M059J (cell line): ENCODE measurements at places on chromosomes 3 and 15.

- no peak for DNase-seq
Observed at GRCh38 chr15:31296219-31296645, 30.4 kb upstream of the KLF13 start.

GRCh38 chr3:13282986-13283876 lies 136.9 kb downstream of the NUP210 start:
- no peak for DNase-seq

DNA sequence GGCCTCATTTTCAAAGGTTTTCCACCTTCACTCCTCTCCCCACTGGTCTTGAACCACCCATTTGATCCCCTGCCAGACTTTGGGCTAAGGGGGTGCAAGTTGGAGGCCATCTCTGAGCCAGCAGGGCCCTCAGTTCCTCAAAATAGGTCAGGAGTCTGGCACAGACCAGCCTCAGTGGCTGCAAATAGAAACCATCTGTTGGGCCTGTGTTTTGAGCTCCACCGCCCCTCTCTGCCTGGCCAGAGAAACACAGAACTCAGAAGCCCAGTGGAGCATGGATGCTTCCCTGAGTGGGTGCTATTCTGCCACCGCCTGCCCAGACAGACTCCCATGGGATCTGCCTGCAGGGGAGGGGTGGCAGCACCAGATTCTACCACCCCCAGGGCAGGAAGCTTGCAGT lies 56.3 kb downstream of the CORO2B start:
- no peak for DNase-seq

DNA sequence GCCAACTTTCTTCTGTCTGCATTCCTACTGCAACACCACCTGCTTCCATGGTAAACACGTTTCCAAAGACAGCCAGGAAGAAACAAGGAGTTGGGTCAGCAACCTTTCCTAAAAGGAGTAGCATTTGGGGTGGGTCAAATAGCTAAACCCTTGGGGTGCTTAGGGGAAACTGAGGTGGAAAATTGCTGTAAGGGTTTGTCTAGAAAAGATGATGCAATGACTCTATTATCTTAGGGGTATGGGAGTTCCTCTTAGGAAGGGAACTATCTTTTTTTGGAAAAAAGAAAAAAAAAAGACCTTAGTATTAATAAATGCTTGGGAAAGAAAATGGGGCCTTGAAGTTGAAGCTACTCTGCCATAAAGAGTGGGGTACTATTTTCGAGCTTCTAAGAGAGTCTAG lies 86.1 kb upstream of the POMGNT2 start:
- no peak for DNase-seq

DNA sequence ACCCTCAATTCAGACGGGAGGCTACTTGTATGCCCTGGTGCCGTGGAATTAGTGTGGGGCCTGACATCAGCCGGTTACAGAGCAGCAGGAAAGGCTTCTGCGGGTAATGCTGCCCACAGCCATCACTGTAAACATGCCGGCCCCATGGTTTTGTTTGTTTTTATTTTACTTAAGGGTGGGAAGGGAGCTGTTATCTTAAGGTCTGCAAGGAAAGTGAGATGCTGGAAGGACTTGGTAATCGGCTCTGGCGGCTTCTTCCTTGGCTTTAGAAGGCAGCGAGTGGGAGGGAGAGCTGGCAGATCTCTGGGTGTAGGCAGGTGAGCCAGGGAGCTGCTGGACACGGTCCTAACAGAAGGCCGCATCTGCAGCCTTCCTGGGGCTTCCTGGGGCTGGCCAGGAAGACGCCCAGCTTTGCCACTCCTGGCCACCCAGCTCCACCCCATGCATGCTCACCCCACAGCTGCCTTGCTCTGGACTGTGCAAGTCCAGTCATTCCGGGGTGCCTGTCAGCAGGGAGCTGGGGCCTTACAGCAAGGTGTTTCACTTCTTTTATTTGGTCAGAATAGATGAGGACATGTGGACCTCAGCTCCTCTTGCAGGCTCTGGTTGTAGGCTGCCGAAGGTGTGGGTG lies 54.1 kb upstream of the FURIN start:
- DNase-seq, result no peak

- no peak for DNase-seq
Observed at GRCh38 chr3:82939491-82940097, 1178.1 kb upstream of the GBE1 start.

DNA sequence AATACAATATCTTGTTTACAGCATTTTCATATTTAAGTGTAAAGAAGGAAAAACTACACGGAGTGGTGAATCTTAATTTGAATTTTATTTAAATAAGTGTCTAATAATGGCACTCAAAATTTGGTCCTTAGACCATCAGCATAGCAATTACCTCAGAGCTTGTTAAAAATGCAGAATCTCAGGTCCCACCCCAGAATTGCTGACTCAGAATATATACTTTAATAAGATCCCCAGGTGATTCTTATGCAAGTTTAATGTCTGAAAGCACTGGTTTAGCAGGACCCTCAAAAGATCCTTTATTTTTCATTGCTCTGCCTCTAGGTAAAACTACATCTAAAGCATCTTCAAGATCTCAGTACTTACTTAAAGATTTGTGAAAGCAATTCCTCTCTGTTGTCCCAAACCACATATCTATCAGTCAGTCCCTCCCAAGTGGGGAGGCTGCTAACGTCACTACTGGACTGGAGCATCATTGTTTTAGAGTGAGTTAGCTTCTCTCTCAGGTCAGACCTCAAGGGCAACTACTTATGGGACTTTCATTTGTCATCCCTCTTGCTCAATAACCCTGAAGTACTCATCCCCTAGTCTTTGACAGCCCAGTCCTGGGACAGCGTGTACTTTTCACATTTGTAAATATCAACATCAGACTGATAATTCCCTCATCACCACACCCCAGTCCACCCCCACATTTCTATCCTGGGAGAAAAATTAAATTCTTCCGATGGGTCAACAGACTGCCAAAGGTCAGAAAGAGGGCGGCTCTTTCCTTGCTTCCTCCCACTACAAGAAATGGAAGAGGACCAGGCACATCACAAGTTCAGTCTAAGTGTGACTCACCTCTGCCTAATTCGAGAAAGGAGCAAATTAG lies 76.7 kb downstream of the CBLB start:
- peak; percentile 95 for DNase-seq

DNA sequence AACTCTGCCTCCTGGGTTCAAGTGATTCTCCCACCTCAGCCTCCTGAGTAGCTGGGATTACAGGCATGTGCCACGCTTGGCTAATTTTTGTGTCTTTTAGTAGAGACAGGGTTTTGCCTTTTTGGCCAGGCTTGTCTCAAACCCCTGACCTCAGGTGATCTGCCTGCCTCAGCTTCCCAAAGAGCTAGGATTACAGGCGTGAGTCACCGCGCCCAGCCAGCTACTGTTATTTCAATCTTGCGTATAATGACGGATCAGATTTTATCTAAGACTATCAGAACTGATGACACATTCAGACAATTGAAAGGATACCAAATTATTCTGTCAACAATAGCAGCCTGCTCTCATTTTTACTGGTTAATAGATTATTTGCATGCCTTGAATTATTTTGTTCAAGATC lies 612.2 kb downstream of the ZIC1 start:
- peak; percentile 86 for DNase-seq
